ENCODE measurements at places on chromosomes 12 and 14.

DNA sequence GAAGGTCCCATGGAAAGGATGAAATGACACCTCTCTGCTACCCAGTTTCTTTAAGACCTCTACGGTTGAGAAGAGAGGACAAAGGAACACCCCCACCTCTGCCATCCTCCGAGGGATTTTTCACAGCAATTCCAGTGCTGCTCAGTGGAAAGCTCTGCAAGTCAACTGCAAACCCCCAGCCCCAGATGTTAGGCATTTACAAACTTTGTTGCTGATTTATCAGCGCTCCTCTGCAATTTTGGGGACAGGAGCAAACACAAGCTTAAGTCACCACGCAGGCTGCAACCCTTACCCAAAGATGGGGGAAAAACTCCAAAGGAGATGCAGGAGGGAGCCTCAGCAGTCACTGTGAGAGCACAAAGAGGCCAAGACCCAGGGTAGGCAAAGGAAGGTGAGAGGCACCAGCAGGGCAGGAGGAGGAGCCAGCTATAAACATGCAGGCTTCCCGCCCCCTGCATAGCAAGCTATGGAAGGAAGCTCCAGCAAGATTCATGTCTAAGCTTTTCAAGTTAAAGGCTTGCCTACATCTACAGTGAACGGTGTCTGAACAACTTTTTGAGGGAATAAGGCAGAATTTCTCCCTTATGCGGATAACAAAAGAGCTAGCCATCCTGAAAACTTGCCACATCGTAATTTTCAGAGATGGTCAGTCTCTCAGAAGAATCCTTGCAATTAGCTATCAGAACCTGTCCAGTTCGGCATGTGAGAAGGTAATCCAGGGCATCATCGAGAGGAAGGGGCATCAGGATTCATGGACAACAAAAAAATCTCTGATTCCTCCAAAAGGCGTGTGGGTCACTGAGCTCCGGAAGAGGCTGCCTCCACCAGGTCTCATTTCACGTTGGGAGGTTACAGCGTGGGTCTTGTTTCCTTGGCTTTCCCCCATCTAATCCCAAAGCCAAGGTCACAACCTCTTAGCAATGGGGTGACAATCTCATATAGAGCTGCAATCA, 3.9 kb downstream of the CTDSP2 start:
- no peak for DNase-seq

DNA sequence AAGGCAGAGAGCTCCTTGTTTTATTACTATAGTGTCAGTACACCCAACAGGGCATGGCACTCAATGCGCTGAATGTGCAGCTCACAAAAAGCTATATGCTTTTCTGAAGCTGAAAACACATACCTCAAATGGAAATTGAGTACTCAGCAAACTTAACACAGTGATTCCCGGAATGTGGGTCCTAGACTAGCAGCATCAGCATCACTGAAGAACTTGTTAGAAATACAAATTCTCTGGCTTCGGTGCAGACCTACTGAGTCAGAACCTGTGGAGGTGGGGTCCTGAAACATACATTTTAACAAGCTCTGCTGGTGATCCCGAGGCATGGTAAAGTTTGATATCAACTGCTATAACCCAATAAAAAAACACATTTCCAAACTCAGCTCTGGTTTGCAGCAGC, 14.9 kb downstream of the RERG start:
- no peak for DNase-seq

- no peak for DNase-seq
These were observed 5.1 kb upstream of the NUMB start for GRCh38 chr14:73463411-73463810.

- no peak for DNase-seq
These were observed 169.8 kb upstream of the PLXNC1 start for GRCh38 chr12:93978553-93978952.

DNA sequence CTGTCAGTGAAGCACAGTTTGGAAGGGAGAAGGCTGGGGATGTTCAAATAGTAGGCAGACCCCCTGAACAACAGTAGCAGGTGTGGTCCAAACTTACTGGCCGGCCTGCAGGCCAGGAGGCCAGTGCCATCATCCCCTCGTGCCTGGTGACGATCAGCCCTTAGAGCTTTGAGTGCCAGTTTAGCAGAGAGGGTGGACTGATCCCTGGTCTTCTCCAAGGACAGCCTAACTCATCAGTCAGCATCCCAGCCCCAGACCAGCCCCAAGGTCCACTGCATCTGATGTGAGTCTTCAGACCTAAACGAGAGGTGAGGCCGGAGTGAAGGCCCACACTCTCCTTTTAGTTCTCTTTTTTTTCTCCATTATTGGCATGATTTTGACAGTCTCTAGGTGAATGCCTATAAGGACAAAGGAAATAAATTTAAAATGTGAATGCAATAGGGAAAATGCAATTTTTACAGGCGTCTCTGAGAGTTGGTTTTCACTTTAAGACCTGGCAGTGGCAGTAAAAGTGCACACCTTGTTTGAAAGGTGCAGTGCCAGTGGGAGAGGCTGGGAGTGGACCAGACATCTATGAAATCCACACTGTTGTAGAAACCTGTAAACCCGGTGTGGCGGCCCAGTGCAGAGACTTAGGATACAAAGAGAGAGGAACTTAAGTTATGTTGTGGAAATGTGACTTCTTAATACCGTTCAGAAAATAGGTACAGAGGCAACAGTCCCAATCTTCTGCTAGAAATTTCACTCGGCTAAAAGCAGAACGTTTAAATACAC, 311.2 kb downstream of the CACNA1C start:
- DNase-seq: peak; percentile 21

DNA sequence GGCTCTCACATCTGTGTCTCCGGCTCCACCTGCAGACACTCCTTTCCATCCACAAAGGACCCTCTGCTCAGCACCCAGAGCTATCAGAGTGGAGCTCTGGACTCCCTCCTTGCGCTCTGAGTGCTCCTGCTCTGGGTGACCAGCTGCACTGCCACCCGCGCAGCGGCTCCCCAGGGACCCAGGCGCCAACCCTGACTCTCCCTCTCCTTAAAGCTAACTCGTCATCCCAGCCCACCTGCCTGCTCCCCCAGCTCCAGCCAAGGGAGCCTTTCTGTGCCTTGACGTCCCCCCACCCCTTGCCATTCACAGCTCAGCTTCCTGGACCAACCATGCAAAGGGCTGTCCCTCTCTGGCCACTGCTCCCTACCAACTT, 99.0 kb downstream of the SETD3 start:
- no peak for DNase-seq

DNA sequence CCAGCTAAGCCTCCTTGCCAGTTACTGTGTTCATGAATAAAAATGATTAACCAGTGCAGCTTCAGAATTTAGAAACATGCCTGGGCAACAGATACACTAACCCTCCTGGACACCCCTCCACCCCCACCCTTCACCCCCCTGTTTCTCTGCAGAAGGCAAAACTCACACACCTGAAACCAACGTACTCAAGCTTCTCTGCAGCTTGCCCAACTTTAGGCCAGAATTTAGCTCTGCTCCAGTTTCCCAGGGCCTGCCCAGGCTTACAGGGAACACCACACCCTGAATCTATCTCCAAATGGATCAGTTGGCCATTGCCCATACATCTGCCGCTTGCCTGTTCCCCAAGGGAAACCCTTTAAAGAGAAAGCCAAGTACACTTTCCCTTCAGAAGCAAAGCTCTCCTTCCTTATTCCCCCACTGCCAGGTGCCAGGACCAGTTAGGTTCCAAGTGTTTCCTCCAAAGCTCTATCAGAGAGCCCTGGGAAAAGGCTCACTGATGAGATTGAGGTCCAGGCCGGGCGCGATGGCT, 1.8 kb upstream of the SPPL3 start:
- DNase-seq: no peak

DNA sequence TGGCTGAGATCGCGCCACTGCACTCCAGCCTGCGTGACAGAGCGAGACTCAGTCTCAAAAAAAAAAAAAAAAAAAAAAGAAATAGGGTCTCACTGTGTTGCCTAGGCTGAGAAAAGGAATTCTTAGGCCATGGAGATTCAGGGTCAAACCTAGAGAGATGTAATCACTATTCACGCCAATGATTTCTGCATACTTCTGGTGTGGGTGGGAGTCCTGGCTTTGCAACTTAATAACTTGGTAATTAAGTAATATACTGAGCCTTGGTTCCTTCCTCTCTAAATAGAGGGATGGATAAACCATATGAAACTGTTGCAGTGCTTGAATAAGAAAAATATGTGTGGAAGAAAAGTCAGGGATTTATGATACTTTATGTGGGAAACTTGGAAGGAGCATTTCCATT, 2.7 kb downstream of the ZNF410 start:
- no peak for DNase-seq

- DNase-seq: no peak
These were observed 17.9 kb upstream of the MGST1 start for GRCh38 chr12:16329594-16329993.

- no peak for DNase-seq
These were observed 63.4 kb downstream of the PPP1R36 start for GRCh38 chr14:64612971-64613666.

DNA sequence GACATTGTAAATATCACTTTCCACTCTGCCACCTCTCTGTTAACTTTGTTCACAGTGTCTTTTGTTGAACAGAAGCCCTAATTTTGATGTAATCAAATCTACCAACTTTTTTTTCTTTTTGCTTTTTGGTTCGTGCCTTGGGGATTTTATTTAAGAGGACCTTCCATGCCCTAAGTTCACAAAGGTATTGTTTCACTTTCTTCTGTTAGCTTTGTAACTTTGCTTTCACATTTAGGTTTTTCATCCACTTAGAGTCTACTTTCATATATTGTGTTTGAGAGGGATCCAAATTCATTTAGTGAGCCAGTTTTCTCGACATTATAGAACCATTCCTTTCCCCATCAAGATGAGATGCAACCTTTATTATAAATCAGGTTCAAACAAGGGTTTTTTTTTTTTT, 275.7 kb upstream of the CRY1 start:
- DNase-seq: no peak

DNA sequence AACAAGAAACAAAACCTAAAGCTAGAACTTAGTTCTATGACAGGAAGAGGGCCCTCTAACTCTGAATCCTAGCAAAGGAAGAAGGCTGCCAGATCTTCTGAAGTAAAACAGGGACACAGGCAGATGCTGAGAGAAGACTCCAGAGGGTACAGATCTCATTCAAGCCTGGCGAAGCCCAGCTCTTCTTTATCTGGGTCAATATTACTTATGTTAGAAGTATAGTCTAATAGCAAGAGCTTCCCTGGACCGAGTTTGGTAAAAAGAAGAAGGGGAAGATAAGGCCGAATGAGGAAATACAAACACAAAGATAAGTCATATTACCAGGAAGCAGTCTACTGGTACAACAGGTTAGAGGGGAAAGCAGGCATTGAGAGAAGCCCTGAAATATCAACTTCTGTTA, 79.9 kb upstream of the CCDC91 start:
- DNase-seq: peak; percentile 17

DNA sequence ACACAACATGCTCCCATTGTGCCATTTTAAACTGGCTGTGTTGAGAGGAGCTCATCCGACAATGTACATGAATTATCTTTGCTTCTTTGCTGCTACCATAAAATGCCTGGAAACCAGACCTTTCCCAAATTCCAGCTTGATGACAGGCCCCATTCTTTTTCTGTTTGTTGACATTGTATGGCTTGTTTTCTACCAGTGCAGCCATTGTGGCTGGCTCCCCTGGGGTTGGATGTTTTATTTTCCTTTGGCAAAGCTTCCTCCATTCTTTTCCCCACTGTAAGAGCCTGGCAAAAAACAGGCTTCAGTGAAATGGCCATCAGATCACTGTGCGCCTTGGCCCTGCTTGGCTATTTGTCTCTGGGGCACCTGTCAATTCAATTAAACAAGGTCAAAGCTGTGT, 532.5 kb downstream of the VRK1 start:
- no peak for DNase-seq

DNA sequence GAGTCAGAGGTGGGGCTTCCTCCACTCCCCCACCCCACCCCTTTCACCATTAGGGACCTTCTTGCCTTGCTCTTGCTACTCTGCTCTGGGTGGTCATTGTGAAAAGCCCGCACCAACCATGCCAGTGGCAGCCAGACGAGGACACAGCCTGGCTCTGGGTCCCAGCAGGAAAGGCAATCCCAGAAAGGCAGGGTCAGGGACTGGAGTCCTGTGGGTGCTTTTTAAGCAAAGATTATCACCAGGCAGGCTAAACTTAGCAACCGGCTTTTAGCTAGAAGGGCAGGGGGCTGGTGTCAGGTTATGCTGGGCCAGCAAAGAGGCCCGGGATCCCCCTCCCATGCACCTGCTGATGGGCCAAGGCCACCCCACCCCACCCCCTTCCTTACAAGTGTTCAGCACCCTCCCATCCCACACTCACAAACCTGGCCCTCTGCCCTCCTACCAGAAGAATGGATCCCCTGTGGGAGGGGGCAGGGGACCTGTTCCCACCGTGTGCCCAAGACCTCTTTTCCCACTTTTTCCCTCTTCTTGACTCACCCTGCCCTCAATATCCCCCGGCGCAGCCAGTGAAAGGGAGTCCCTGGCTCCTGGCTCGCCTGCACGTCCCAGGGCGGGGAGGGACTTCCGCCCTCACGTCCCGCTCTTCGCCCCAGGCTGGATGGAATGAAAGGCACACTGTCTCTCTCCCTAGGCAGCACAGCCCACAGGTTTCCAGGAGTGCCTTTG, 1.2 kb upstream of the GAPDH start:
- peak; percentile 75 for DNase-seq

DNA sequence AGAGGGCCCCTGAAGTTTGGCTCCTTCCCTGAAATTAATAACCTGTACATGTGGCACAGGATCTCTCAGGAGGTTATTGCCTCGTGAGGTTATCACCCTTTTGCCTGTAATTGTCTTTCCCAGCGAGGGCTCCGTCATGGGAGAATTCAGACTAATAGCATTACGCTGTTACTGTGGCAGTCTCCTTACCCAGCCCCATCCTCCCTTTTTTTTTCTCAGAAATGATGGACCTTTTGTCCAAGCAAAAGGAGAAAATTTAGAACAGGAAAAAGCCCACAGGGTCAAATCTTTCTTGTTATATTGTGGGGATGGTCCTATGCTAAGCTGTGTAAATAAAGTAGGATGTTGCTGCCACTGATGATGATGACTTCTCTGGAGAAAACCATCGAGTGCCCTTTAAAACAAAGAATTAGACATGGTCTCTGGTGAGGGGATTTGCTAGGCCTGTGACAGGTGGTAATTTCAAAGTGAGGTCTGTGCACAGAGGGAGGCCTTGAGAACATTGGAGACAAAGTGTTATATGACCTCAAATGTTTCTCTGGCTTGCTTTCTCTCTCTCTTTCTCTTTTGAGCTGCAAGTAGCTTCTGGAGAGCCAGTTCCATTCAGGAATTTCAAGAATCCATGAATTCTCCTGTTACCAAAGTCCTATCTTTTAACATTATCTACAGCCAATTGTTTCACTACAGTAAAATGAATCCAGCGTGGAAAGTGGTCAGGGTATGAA, 357.2 kb downstream of the BMP4 start:
- no peak for DNase-seq

All from T47D (cell line).